ENCODE measurements at places on chromosomes 12 and 14.

- no peak for DNase-seq
Observed at GRCh38 chr12:58884916-58885315, 35.4 kb downstream of the LRIG3 start.

DNA sequence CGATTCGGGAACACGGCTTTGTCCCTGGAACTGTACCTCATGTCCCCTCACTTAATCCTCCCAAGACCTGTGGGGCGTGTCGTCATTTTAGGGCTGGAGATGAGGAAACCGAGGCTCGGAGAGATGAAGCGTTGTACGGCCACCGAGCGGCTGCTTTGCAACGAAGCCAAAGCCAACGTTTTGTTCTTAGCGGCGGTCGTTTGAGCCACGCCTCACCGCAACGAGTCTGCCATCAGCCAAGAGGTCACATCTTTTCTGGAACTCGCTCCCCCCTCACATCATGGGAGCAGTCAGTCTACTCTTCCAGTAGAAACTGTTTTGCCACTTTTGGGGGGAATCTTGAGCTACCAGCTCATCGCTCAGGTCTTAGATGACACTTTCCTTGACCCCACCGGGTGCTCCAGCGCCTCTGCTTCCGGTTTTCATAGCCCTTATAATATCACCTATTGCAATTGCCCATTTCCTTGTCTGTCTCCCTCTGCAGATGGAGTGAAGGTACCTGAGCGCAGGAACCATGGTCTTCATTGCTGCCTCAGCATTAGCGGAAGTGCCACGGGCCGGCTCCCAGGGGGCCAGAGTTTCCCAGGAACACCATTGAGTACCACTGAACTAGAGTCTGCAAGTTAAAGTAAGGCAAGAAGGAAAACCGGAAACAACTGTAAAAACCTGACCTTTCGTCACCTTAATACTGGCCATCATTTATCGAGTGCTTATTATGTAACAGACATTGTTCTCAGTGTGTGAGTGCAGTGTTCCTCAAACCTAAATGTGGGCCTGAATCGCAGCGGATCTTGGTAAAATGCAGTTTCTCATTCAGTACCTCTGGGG, 19.6 kb downstream of the NINJ2 start:
- peak; percentile 45 for DNase-seq

DNA sequence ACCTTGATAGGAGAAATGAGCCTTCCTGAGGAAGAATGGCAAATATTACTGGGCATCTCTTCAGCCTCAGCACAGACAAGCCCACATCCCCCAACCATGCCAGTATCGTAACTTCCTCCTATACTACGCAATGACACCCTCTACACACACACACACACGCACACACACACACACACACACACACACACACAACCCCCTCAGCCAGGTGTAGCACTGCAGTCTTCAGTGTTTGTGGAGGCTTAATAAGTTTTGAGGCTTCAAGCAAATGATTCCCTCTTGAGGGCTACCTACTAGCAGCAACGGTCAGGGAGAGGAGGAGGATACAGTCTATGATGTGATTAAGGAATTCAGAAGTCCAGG, 1.6 kb downstream of the DGKA start:
- peak; percentile 42 for DNase-seq

DNA sequence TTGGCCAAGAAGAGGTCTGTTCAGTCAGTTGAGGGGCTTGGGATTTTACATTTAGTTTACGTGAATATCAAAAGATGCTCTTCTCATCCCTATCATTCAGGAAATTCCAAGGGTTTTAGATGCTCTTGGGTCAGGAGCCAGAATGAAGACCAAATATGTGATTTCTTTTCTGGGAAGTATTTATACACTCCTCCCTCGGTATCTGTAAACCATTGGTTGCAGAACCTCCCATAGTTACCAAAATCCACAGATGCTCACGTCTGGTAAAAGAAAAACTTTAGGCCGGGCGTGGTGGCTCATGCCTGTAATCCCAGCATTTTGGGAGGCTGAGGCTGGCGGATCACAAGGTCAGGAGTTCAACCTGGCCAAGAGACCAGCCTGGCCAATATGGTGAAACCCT, 75.9 kb downstream of the TNFAIP2 start:
- DNase-seq, result no peak

DNA sequence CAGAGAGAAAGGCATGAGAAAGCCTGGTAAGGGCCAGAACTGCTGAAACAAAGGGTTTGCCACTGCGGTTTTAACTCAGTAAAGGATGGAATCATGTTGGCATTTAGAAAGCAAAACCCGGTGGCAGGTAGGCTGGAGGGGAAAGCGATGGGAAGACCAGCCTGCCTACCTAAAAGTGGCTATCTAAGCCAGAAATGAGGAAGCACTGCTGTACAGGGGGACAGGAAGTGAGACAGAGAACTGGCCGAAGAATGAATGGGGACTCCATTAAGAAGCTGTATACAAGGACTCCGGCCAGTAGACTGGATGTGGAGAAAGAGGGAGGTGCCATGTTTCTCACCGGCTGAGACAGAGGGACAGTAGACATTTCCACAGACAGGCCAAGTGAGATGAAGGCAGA, 48.2 kb downstream of the PPM1H start:
- no peak for DNase-seq

Data from HuH-7 (cell line).